ENCODE measurements at places on chromosomes 12 and 14. TPM values are rescaled to one million over a fixed set of nuclear protein-coding genes. Genes with fewer than 3 reads are reported as not detected.

NABP2 gene
- 23.6 TPM for total RNA-seq

MYRFL gene
- under 0.01 TPM for total RNA-seq

DAO gene
- total RNA-seq = not detected

REP15 gene
- 5.0 TPM for total RNA-seq

SAMD15 gene
- 0.88 TPM for total RNA-seq

LTBR gene
- 63.8 TPM for total RNA-seq

STXBP6 gene
- 5.6 TPM for total RNA-seq

BTG1 gene
- 8.7 TPM for total RNA-seq

INHBC gene
- total RNA-seq = not detected

HIP1R gene
- total RNA-seq = 5.9 TPM

B3GNT4 gene
- total RNA-seq = 0.65 TPM

GPR84 gene
- total RNA-seq = not detected

PZP gene
- not detected for total RNA-seq

RND1 gene
- 0.59 TPM for total RNA-seq

FSCB gene
- 0.14 TPM for total RNA-seq

GDF3 gene
- total RNA-seq = not detected

TSHR gene
- total RNA-seq = not detected

TAS2R30 gene
- total RNA-seq = 8.9 TPM

PLEKHG3 gene
- total RNA-seq = 0.59 TPM

SMCO2 gene
- 1.4 TPM for total RNA-seq

OAS2 gene
- total RNA-seq = 0.30 TPM

FLRT2 gene
- 87.9 TPM for total RNA-seq

PRR4 gene
- 1.2 TPM for total RNA-seq

TAS2R7 gene
- total RNA-seq = not detected

AQP2 gene
- total RNA-seq = not detected

CLEC6A gene
- not detected for total RNA-seq

TMTC3 gene
- total RNA-seq = 55.5 TPM

PTPN21 gene
- 9.2 TPM for total RNA-seq

CELA1 gene
- not detected for total RNA-seq

HVCN1 gene
- 2.7 TPM for total RNA-seq

CACNA1C gene
- total RNA-seq = 2.5 TPM

CHST11 gene
- 11.3 TPM for total RNA-seq

PRKAB1 gene
- 9.8 TPM for total RNA-seq

NFE2 gene
- not detected for total RNA-seq

ACRBP gene
- 0.46 TPM for total RNA-seq

BLOC1S1 gene
- 82.0 TPM for total RNA-seq

SLC17A8 gene
- not detected for total RNA-seq

LPAR5 gene
- not detected for total RNA-seq

BIN2 gene
- not detected for total RNA-seq

NTN4 gene
- 2.1 TPM for total RNA-seq

ASCL1 gene
- total RNA-seq = not detected

DEGS2 gene
- total RNA-seq = not detected

MYBPC1 gene
- total RNA-seq = not detected

TMEM263 gene
- 188 TPM for total RNA-seq

ANO2 gene
- 0.23 TPM for total RNA-seq

CLEC9A gene
- 0.30 TPM for total RNA-seq

RASSF9 gene
- total RNA-seq = 1.6 TPM

NGB gene
- total RNA-seq = not detected

KLHL28 gene
- total RNA-seq = 11.0 TPM

SLCO1B3 gene
- not detected for total RNA-seq

SOAT2 gene
- total RNA-seq = not detected

KRAS gene
- total RNA-seq = 18.7 TPM
